ENCODE measurements at places on chromosomes 2 and 18.

- DNase-seq: no peak
Measured at GRCh38 chr18:31789409-31789808, 28.7 kb upstream of the SLC25A52 start.

DNA sequence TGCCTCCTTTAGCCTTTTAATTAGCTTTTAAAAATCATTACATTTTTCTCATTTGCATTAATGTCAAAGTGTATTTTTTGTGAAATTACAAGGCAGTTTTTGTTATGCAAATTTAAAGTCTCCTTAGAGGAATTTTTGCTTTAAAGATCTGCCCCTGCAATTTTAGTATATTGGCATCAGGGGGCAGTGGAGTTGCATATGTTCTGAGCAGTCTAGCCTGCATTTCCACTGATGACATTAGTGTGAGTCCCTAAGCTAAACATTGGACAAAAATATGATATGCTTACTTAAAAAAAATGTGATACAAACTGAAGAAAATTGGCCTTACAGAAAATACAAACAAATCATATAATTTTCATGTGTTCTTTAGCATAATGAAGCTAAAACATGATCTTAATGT, 426.5 kb downstream of the SLC4A3 start:
- no peak for DNase-seq

GRCh38 chr2:190804182-190804795, 76.3 kb upstream of the GLS start:
- peak; percentile 50 for DNase-seq

DNA sequence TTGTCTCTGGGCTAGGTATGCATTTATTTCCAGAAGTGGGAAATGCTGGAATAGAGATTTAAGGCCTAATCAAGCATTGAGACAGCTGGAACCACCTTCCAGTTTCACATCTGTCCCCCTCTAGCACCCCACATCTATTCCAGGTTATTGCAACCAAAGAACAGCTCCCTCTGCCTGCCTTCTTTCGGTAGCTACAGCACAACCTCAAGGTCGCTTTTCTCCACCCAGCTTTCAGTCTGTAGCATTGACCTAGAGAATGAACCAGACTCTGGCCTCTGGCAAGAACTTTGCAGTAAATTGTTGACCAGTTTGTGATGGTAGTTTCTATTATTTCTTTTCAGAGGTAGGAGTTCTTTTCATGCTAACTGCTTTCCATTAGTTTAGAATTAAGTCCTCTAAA, 484.2 kb downstream of the DLGAP1 start:
- DNase-seq: no peak

DNA sequence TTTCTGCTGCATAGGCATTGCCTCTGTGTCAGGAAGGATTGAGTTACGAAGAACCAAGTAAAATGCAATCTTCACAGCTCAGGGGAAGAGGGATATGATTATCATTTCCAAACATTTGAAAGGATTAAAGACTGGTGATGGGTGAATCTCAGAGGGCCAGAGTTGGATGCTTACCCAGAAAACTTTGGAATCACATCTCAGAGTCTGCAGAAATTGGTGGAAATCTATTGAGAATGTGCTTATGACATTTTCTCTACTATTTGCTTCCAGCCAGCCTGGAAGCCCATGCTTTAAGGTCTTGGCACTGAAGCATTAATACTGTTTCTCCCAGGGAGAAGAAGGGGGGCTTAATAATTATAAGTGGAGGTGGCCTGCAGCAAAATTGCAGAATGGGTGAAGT, 1301.4 kb upstream of the PIK3C3 start:
- no peak for DNase-seq

GRCh38 chr2:16401761-16402300, 263.8 kb downstream of the CYRIA start:
- no peak for DNase-seq

DNA sequence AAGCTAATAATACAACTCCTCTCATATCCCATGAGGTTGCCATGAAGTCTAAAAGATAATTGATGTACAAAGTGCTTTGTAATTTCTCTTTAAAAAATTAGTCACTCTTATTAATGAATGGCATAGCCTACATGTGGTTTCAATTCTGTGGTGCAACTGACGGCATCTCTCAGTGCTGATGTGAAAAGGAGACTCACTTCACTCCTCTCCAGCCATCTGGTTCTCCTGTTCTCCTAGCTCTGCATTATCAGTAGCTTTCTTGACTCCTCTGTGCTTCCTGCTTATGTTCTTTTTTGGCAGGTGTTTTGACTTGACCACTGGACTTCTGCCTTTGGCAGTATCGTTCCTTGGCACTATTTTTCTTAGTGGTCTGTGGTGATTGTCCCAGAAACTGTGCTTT, 134.9 kb upstream of the ZFP36L2 start:
- no peak for DNase-seq

DNA sequence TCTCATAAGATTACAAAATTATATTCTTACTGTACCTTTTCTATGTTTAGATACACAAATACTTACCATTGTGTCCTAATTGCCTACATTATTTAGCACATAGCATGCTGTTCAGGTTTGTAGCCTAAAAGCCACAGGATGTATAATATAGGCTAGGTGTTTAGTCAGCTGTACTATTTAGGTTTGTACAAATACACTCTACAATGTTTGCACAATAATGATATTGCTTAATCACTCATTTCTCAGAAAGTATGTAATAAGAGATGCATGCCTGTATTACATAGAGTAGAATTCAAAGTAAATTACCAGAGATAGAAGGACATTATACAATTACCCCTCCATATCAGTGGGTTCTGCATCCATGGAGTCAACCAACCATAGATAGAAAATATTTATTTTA, 201.1 kb upstream of the COL3A1 start:
- peak; percentile 59 for DNase-seq

DNA sequence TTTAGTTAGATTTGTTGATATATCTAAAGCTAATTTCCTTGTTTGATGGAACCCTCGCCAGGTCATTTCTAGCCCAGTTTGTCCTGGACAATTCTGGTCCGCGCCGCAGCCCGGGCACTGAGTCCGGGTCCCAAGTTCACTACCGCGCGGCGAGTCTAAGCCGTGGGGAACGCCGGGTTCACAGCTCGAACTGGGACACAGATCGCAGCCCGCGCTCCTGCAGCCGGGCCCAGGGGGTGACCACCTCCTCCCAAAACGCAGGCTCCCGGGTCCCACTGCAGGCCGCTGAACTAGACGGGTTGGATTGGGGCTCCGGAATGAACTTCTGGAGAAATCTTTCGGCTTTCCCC, 681 bp downstream of the ACADL start:
- no peak for DNase-seq

- DNase-seq: no peak
Measured at GRCh38 chr18:297936-298335, 30.1 kb upstream of the THOC1 start.

DNA sequence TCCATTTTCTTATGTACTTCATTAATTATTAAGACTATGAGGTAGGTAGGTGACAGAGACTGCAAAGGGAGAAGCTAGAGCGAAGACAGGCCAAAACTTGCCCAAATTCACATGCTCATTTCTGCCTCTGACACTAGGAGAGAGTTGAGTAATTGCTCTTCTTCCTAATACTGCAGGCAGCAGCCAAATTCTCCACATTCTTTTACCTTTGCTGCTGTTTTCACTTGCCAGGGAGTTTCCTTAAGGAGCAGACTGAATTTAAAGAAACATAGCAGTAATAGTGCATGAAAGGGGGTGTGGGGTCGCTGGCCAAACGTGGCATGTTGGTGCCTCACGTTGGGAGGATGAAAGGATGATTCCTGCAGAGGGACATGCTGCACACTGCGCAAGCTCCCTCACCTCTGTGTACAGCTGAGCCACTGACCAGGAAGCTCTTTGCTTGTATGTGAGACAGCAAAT, 12.3 kb downstream of the CRIM1 start:
- DNase-seq: no peak

DNA sequence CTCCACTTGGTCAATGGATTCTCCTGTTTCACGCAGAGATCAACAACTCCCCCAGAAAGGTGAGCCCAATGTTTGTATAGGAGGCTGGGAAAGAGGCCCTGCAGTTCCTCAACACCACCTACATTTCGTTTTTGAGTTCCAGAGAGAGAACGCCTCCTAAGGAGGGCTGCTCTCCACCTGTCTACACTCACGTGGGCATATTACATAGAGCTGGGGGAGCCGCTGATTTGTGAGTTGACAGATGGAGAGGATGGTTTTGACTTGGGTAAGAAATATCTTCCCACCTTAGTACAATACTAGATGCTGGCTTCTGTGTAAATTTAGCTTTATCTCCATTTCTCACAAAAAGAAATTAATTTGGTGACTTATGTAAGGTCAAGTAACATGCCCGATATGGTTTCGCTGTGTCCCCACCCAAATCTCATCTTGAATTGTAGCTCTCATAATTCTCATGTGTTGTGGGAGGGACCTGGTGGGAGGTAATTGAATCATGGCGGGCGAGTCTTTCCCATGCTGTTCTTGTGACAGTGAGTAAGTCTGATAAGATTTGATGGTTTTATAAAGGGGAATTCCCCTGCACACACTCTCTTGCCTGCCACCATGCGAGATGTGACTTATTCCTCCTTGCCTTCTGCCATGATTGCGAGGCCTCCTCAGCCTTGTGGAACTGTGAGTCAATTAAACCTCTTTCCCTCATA, 274.5 kb upstream of the PXDN start:
- DNase-seq: no peak

DNA sequence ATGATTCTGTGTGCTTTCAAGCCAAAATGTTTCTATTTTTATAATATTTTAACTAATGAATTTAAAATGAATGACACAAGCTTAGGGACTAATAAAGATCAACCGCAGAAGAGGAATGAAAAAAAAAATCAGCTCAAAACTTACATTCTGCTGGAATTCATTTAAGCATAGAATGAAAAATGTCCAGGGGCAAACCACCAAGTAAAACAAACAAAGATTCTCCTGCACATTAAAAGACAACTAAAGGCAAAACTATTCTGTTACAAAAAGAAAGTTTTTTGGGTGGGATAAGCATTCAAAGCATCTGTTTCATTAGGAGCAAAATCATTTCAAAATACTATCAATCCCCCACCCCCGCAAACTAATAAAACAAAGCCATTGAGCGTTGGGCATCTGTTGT, 99.3 kb upstream of the SOX11 start:
- DNase-seq: no peak

GRCh38 chr2:234694244-234695013, 197.5 kb upstream of the ARL4C start:
- peak; percentile 95 for DNase-seq

DNA sequence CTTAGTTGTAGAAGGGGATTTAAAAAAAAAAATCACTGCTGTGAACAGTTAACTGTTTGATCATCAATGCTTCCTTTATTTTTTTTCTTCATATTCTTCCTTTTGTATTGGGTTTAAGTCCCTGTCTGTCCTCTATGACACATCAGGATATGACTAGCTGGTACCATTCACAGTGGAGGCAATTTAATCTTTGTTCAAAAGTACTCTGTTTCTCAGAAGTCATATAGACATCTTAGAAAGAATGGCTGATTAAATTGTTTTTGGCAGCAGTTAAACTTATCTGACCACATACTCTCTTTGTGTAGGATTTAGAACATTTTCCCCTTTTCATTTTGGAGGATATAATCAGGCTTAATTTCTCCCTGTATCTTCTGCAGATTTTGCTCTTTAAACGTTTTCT, 807.8 kb upstream of the CDH2 start:
- DNase-seq: no peak

DNA sequence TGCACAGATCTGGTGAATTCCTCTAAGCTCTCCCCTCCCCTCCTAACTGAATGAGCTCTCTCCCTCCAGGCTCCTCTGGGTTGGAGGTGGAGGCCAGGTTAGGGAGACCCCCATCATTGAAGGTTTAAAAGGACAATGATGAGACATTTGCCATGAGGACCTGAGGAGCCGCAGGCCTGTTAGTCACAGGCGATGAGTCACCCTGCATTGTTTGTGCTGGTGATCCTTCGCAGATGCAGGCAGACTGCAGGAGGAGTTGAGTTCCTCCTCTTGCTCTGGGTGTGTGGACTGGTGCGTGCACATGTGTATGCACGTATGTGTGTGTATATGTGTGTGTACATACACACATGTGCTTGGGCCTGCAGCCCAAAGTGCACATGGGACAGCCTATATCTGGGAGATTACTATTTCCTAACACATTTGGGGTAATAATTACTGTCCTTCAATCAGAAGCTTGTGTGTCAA, 42.0 kb downstream of the MCFD2 start:
- peak; percentile 96 for DNase-seq

DNA sequence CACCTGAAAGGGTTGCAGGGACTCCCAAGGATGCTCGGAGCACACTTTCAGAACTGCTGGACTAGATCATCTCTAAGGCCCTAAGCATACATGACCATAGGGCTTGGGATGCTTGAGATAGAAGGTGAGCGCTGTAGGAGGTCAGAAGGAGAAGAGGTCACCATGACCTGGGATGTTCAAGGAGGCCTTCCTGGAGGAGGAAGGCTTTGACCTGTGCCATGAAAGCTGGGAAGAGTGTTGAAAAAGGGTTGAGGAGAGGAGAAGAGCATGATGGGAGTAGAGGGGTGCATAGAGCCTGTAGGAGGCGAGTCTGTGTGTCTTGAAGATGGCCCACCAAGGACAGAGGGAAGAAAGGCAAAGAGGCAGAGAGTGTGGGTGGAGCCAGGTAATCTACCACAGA, 222.4 kb downstream of the LOXHD1 start:
- no peak for DNase-seq

DNA sequence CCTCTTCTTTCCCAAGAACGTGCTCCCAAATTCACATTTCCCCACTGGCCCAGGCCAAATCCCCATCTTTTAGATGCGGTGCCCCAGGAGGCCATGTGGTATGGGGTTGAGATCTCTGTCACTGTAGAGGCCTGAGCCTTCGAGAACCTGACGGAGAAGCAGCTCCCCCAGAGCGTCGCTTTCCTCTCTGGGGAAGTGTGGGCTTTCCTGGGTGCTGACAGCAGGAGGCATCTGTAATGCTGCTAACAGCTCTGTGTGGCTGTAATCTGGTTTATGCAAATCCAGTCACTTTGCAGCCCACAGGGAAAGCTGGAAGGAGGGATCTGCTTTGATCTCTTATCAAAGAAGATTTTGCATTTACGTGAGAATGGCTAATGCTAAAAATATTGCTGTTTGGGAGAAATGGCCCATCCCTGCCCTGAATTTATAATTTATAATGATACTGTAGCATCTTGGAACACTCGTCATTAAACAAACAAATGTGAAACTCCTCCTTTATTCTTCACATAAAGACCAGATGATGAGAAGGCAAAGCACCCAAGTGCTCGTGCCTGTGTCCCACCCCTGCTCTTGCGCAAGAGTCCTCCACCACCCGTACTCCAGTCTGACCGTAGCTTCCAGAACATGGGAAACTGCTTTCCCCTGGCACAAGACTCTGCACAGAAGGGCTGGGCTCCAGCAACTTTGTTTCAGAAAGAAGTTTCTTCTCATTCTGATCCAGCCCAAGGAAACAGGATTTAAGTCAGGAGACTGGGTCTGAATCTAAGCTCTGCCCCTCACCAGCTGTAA, 109.9 kb upstream of the EPC2 start:
- no peak for DNase-seq

DNA sequence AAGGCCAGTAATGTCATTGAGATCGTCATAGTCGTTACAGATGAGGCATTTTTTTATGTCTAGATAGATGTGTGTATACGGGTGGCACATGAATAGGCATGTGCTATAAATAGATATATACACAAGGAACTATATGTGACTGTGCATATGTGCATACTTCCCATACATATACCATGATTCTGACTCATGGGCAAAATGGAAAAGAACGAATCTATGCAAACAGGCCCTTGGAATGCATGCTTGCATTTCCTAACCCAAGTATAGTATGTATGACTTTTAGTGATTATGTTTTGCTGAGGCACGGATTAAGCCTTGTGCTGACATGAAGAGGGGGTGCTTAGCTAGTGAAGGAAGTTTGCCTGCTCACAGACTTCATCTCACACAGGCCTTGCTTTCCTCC, 111.7 kb downstream of the BCL11A start:
- no peak for DNase-seq
